ENCODE measurements at places on chromosomes 11 and 22.

DNA sequence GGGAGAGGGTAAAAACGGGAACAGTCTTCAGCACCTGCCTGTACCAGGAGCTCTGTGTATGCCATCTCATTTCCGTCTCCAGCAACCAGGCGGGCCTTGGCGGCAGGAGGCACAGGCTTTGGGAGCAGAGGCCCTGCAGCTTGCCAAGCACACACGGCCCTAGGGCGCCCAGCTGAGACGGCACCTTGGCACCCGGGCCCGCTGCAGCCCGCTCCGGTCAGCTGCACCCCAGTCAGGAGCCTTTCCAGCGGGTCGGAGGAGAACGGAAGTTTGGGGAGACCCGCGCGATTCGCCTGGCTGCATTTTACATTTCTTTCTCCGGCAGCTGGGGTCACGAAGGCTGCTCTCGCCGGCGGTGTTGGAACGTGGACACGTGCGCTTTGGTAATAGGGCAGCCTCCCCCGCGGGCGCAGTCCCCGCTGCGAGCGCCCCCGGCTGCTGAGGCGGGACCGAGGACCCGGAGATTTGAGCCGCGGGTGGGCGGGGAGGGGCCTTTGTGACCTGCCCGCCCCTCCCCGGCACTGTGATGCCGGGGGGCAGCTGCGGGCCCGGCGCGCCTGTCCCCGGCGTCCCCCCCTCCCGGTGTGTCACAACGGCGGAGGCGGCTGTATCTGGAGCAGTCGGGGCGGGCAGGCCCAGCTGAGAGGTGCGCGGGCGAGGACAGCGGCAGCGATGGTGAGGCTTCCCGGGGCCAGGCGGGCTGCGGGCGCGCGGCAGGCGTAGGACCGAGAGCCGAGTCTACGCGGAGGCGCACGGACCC lies at the start of gene TUBA8:
TSS of gene TUBA8 (plus strand) at position 616 of the 760 bp plus-strand sequence. CDS start at position 673, 57 bp downstream.
- peak; percentile 52 for DNase-seq

- no peak for DNase-seq
These were observed 26.7 kb upstream of the FBLN1 start for GRCh38 chr22:45475851-45476514.

GRCh38 chr11:102318469-102318868 lies 1.2 kb downstream of the BIRC3 start:
- peak; percentile 31 for DNase-seq

DNA sequence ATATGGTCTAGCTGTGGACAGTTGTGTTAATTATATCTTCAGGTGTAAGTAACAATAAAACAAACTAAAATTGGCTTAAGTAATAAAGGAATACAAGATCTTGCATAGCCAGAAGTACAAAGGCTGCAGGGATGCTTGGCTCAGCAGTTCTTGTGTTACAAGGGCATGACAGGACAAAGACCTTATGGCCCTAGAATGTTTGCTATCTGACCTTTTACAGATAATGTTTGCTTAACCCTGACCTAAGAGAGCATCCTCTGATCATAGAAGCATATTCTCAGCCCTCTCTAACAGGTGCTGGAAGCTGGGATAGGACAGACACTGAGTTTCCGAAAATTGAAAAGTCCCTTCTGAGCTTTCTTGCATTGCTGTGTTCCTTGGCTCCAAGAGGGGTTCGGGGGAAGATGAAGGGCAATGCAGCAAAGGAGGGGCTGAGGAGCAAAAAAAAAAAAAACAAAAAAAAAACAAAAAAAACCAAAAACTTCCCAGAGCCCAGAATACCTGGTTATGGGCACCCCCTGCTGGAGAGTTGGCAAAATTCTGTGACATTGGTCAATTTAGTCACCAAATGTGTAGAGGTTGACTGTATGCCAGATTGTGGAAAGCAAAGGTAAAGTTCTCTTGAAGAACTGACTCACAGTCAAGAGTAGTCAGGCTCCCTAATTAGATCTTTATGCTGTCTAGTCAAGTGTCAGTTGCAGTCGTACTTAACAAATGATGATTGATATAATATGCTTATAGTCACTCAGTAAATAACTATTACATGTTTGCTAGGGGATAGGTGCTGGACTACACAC lies 10.4 kb upstream of the HIKESHI start:
- DNase-seq: peak; percentile 63

GRCh38 chr11:10502770-10503169 lies 38.2 kb downstream of the RNF141 start:
- DNase-seq: no peak

- DNase-seq: no peak
These were observed 207.1 kb downstream of the CASP12 start for GRCh38 chr11:104691129-104691528.

DNA sequence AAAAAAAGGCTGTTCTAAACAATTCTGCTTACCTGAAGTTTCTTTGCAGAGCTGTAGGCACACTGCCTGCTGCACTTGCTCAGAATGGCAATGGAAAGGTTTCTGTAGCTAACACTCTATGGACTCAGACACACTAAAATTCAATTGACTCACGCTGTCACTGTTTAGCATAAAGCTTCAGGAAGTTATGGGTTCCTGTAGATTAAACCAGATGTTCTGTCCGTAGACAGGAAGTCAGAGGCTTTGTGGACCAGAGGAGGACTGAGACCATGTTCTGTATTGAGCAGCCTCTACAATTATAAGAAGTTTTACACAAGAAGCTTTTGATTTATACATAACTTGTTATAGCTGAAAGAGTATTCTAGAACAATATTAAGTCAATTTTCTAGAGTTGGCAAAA lies 70.4 kb downstream of the GLYATL1 start:
- no peak for DNase-seq

- no peak for DNase-seq
These were observed 2.8 kb upstream of the BSX start for GRCh38 chr11:122984186-122985011.

DNA sequence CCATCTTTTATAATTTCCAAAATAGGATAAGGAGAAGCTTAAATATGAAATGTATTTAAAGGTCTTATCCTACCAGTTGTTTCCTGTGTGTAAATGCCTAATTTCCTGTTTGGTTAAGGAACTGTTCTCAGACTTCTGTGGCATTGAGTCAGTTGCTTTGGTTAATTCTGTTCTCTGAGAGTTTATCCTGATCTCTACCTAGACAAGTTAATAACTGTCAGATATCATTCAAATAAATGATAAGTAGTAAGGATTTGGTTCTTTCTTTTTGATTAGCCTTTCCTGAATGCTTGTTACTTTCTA lies 39.5 kb downstream of the CTNND1 start:
- no peak for DNase-seq

GRCh38 chr11:68457216-68457897 lies 3.2 kb upstream of the PPP6R3 start:
- DNase-seq: no peak

GRCh38 chr11:68778205-68778604 lies 26.9 kb upstream of the TESMIN start:
- DNase-seq: no peak

DNA sequence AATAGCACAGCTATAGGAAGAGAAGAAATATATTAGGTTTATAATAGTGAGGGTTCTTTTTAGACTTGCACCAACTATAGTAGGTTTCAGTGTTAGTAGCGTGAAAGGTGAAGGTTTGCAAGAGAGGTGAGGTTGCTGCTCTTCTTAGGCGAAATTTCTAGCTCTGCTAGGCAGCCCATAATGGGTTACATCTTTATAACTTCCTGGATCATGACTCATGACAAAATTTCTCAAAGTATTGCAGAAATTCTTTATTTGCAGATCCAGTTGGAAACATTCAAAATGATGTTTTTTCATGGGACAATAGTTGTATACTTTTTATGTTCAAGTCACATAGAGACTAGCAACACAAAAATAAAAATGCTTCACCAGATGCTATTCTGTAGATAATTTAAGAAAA lies 260.0 kb downstream of the SOX6 start:
- DNase-seq: no peak

DNA sequence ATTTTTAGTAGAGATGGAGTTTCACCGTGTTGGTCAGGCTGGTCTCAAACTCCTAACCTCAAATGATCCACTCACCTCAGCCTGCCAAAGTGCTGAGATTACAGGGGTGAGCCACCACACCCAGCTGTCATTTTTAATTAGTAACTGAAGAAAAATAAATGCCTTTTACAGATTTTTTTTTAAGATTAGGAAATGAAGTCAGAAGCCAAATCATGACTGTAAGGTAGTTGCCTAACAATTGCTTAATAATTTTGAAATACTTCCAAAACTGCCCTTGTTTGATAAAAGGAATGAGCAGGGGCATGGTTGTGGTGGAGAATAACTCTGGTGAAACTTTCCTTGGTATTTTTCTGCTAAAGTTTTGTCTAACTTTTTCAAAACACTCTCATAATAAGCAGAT lies 98.9 kb upstream of the SLC5A12 start:
- no peak for DNase-seq

- DNase-seq: no peak
These were observed 374.4 kb downstream of the NTM start for GRCh38 chr11:131744847-131745246.

GRCh38 chr11:1483445-1483961 lies 3.1 kb downstream of the MOB2 start:
- no peak for DNase-seq

DNA sequence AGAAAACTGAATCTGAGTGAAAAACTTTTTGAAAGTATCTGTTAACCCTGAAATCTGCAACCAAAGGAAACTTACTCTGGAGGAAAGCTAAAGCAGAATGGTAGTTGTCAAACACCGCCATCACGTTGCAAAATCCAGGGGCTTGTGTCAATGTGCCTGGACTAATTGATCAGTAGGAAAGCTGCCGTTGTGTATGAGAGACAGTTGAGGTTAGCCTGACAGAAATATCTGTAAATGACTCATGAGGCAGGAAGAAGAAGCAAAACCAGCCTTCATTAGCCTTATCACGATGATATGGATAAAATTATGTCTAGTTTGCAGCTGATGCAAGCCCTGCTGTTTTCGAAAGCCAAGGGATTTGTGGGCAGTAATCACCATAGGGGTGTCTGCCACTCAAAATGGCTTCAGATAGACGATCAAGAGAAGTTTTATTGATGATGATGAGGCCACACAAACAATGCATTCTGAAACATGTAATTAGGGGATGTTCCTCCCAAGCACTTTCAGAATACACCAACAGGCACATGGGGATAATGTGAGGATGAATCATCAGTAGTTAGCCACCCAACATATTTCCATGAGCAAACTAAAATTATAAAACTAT lies 8.9 kb downstream of the SCGB1A1 start:
- DNase-seq: no peak

GRCh38 chr11:9831122-9831521 lies 167.2 kb downstream of the SWAP70 start:
- DNase-seq: no peak

- no peak for DNase-seq
These were observed 2.9 kb downstream of the TMEM132A start for GRCh38 chr11:60927061-60927592.

GRCh38 chr11:95993438-95994298 lies 69.8 kb upstream of the MTMR2 start:
- no peak for DNase-seq

Data from germinal center (tissue), 1 donor.